ENCODE measurements at places on chromosomes 11 and 22.

DNA sequence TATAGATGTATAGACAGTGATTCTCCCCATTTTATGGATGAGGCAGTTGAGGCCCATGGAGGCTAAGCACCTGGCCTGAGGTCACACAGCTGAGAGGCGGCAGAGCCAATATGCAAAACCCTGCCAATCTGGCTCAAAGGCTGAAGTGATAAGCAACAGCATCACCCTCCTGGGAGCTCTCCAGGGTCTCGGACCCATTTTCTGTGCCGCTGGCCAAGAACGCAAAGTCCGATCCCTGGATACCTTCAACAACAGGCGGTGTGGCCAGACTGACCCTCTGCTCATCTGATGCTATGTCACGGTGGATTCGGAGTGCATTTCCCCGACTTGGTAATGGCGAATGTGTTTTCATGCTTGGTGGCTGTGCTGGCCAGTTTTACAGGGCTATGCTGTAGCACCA, 595.0 kb downstream of the TBC1D22A start:
- DNase-seq, result no peak

GRCh38 chr22:21634081-21634480, 1.5 kb downstream of the CCDC116 start:
- no peak for DNase-seq

- no peak for DNase-seq
Measured at GRCh38 chr11:132161403-132162078, 791.1 kb downstream of the NTM start.

- DNase-seq, result peak; percentile 64
Measured at GRCh38 chr11:125347261-125347585, 148.8 kb downstream of the FEZ1 start.

DNA sequence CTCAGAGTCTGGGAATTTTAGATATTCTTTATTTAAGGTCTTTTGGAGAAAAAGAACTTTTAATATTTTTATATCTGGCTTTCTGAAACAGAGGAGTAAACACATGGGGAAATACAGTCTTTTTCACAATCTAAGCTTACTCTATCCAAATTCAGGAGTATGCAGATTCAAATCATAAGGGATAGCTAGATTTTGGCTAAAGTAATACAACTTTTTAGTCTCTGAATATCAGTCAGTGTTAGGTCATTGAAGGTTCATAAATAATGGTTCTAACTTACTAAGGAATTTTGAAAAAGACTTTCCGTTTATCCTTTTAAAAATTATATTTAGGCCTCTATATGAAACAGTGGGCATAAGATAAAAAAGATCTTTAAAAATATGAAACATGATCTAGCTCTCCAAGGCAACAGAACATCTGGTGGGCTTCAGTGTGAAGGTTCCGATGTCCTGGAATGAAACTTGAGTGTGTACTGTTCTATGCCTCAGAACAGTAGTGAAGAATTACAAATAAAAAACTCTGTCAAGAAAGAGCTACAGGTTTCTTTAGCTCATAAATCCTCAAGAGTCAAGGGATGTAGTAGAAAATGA, 165.2 kb upstream of the PDGFD start:
- no peak for DNase-seq

DNA sequence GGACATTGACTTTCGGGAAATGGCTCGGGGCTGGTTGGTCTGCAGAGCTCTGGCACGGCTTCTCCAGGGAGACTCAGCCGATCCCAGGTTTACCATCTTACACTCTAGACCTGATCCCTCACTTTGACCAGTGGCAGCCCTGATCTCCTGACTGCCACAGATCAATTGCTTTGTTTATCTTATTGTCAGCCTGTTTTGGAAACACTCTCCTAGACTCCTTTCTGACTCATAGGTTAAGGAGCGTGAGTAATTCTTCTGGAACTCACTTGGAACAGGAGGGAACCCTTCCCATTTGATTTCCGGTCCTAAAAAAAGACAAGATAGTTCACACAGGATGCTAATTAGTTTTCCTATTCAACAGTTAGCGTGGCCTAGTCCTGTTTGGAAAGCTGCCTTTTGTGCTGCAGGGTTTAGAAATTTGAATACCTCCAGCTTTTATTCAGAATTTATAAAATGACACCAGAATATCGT, 16.0 kb upstream of the BMAL1 start:
- peak; percentile 82 for DNase-seq

- DNase-seq, result no peak
Measured at GRCh38 chr22:29937940-29938693, 55.1 kb downstream of the MTMR3 start.

DNA sequence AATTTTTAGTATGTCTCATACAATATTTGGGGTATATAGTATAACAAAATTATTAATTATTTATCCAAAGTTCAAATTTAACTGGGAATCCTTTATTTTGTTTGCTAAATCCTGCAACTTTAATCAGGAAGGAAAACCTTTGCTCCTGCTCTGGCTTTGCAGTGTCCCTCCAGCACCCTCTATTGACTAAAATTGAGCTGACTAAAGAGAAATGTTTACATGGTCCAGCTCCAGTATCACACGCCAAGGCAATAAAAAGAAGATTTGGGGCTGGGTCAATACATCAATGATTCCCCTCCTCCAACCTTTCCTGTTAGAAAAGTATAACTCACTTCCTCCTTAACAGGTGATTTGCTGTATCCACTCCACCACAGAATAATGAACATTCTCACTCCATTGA, 153.0 kb upstream of the LRRC4C start:
- no peak for DNase-seq

- DNase-seq, result peak; percentile 45
Measured at GRCh38 chr11:67079065-67079705, 22.5 kb downstream of the RHOD start.

- no peak for DNase-seq
Measured at GRCh38 chr11:134460881-134461280, 48.8 kb upstream of the B3GAT1 start.

DNA sequence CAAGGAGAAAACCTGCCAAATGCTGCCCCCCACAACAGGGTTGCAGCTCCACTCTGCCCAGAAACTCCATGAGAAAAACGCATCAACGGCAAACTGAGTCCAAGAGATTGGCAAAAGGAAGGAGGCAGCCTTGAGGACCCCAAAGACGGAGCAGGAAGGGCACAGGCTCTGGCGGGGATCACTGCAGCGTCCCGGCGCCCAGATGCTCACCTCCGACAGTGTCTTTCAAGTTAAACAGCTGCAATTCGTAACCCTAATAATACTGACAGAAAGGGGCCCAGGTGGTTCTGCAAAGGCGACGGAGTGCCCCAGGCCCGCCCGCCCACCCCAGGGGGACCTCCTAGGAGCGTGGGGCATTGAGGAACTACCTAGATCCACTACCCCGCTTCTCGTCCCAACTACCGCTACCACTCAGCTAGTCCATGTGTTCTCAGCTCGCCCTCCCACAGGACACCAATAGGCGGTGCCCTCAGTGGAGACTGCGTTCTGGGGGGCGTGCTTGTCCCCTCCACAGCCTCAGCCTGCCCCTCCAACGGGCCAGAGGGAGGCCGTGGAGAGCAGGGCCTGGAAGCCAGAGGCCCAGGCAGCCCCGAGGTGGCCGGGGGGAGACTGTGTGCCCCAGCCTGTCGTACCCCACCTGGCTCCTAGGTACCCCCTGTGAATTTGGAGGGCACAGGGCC, 127.4 kb downstream of the PHF21B start:
- DNase-seq, result no peak

DNA sequence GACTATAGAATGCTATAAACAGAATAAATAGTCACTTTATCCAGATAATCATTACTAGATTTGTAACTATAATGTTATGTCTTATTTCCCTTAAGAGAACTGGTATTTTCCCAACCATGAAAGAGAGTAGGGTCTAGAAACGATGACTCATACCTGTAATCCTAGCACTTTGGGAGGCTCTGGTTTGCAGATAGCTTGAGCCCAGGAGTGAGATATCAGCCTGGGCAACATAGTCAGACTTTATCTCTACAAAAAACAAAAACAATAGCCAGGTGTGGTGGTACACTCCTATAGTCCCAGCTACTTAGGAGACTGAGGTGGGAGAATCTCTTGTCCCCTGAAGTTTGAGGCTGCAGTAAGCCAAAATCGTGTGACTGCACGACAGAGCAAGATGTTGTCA, 30.9 kb downstream of the OR52A5 start:
- DNase-seq, result no peak

DNA sequence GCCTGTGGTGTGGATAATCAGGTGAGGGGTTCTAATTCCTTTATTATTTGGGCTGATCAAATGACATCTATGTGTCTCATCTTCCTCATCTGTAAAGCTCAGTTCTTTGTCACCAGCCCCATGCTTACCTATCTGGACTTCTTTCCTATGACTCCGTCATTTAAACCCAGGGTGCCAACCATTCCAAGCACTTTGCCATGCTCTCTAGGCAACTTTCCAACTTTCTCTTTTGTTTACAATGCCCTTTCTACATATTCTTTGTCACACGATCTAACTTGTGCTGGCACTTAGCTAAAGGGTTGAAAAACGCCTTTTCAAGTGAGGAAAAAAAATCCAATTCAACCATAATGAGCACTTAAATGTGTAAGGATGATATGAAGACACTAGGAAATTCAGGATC, 27.9 kb downstream of the EXPH5 start:
- DNase-seq, result no peak

GRCh38 chr11:3942956-3943497, 87.6 kb downstream of the STIM1 start:
- no peak for DNase-seq

GRCh38 chr11:122709039-122709760, 53.7 kb downstream of the UBASH3B start:
- DNase-seq, result no peak

DNA sequence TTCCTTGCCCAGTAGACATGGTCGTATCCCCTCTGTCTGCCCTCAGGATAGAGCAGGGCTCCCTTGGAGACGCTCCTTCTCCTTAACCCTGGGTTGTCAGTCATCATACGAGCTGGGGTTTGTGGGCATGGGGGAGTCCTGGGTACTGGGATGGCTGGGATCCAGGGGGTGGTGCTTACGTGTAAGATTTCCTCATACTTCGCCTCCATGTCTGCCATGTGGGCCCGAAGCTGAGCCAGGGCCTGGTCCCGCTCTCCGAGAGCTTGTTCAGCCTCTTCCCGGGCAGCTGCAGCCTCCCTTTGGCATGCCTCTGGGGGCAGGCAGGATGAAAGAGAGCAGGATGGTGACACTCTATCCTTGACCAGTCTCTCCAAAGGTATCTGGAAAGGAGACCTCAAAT, 5.3 kb downstream of the NHERF4 start:
- DNase-seq, result no peak

- no peak for DNase-seq
Measured at GRCh38 chr22:35530700-35531099, 9.9 kb upstream of the RASD2 start.

GRCh38 chr11:10358696-10359095, 53.8 kb downstream of the ADM start:
- DNase-seq, result no peak

DNA sequence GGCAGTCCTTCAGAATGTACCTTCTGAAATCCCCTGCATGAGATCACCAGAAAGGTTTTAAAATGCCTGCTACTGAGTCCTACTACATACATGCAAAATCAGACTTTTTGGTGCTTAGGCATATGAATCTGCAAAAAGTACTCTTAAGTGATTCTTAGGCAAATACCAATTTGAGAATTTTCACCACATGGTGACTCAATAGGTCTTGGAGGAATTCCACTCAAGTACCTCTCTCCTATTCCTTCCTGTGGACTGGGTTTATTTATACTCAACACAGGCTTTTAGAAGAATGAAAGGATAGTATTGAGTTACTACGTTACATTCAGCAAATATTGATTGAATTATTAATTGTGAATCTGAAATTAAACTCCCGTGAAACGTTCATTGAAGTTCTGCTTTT, 223.9 kb downstream of the CNTN5 start:
- no peak for DNase-seq

- DNase-seq, result no peak
Measured at GRCh38 chr11:93525601-93526345, 17.4 kb downstream of the SMCO4 start.

- peak; percentile 98 for DNase-seq
Measured at GRCh38 chr11:134253188-134253993, at the start of the genes ACAD8 and THYN1. Gene ACAD8 (plus strand): TSS chr11:134253568. CDS start chr11:134253601, 33 bp downstream. Gene THYN1 (minus strand): TSS chr11:134253352. CDS start chr11:134252882, 470 bp downstream.

- DNase-seq, result peak; percentile 92
Measured at GRCh38 chr11:118435290-118435892, 901 bp upstream of the KMT2A start.

- no peak for DNase-seq
Measured at GRCh38 chr22:33299245-33299956, 241.2 kb upstream of the SYN3 start.

DNA sequence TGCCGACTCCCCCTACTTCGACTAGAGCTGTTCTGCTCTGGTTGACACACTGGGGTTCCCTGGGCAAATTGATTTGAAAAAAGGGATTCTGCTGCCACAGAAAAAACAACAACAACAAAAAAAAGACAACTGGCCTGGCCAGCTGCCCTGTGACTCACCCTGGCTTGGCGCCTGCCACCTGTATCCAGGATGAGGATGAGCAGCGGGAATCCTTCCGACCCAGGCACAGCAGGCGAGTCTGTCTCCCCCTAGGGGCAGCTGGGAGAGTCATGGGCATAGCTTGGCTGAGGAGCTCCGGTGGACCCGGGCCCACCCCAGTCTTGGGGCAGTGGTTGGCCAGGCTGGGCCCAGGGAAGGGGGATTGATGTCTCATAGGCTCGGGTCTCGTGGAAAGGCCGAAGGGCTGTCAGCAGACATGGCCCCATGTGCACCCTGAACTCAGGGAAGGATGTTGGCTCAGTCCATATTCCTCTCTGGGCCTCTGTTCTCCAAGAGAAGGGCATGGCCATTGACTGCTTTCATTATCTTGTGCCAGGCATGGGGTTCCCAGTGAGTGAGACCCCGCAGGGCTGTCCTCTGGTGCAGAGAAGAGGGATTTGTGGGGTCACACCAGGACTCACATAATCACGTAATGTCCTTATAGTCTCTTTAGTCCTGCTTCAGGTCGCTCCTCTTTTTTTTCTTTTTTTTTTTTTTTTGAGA, 10.4 kb upstream of the SUN2 start:
- peak; percentile 81 for DNase-seq

DNA sequence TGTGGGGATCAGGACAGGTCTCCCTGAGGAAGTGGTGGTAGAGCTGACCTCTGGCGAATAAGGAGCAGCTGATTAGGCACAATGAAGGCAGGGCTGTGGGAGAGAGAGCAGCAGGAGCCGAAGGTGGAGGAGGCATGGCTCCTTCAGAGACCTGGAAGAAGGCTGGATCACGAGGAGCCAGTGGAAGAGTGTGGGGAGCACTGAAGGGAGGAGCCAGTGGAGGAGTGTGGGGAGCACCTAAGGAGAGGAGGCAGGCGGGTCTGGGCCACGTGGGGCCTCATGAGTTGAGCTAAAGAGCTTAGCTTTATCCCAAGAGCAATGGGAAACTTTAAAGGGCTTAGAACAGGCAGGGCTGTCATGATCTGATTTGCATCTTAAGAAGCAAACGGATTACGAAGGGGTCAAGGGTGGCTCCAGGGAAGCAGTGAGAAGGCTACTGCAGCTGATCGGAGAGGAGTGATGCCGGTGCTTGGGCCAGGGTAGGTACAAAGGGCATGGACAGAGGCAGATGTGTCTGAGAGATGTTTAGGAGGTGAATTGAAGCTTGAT, 44.9 kb upstream of the EIF3D start:
- DNase-seq, result no peak

- DNase-seq, result peak; percentile 26
Measured at GRCh38 chr22:39416319-39416718, 16.7 kb downstream of the TAB1 start.

All from ELF-1 (cell line).